ENCODE measurements at places on chromosomes 2 and 18.

- no peak for DNase-seq
Measured at GRCh38 chr2:178266445-178266844, 72.1 kb downstream of the OSBPL6 start.

DNA sequence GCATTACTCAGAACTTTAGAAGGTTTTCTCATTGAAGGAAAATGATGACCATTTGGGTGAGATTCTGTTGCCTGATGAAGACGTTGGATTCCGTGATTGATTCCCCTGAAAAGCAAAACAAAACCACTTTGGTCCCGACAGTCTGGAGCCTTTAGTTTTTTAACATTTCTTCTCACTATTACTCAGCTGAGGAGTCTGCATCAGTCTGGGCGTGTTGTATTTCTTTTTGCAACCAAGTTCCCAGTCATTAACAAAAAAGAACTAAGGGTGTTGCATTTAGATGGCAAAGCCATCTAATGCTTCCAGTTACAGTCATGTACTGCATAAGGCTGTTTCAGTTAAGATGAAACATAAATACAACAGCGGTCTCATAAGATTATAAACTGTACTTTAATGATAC is 343.1 kb upstream of the CDH2 start:
- DNase-seq = no peak

GRCh38 chr18:36499938-36500337 is 202.4 kb downstream of the FHOD3 start:
- DNase-seq = no peak

DNA sequence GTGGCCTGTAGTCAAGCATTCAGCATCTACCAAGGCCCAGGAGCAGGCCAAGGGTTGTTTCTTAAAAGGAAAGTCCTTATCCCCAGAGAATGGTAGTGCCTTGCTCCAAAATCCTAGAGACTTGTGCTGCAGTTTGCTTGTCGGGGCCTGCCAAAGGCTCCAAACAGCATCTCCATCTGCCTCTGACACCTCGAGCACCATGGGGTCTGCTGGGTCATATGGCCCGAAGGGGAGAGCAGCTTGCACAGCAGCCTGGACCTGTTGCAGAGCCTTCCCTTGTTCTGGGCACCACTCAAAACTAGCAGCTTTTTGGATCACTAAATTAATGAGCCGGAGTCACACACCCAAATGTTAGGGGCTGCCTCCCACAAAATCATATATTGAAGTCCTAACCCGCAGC is 35.7 kb downstream of the GNAL start:
- no peak for DNase-seq
